Activated CD4-positive, alpha-beta T cell treated with anti-CD3 and anti-CD28 coated beads, Interleukin-2, Interleukin-6, amounts not matched to agents 100 ng/mL and 50 ng/mL, durations not matched to agents 16 hours and 8 hours (primary cell): ENCODE measurements at places on chromosomes 5 and 9.

- DNase-seq = no peak
These were observed 1.4 kb downstream of the ZMYND19 start for GRCh38 chr9:137588891-137589290.

DNA sequence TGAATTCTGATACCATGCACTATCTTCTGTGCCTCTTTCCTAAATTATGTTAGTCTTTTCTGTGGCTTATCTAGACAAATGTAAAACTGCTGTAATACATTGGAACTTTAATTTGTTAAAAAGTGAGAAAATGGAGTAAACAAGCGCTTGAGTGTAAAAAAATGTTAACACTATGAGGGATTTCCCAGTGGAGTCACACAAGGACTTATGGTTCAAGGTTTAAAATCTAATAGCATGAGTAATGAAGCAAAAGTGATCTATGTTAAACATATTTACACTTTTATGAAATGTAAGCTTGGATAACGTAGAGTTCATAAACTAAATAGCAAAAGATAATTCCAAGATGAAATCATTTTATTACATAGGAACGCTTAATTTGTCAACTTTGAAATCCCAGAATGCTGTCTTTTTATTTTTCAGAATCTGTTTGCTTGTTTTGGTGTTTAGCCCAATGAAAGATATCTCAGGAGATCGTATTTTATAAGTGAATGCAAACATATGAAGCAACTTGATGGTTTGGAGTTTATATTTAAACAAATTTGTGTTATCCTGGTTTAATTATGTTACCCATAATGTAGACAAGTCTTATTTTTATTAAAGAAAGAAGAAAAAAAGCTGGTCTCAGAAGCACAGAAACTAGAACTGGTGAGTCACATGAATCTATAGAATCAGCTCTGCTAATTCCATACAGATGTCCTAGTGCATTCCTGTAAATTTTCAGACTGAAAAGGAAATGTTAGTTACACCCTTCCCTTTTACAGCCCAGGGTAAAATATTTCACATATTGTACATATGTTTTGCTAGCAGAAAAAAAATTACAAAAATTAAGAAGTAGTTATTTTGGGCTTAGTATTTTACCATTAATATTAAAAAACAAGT is 34.2 kb upstream of the FBN2 start:
- no peak for DNase-seq

GRCh38 chr9:115008536-115009270 is 78.3 kb upstream of the TNFSF8 start:
- DNase-seq = peak; percentile 57

- no peak for DNase-seq
These were observed 145.3 kb downstream of the MLLT3 start for GRCh38 chr9:20476912-20477521.

DNA sequence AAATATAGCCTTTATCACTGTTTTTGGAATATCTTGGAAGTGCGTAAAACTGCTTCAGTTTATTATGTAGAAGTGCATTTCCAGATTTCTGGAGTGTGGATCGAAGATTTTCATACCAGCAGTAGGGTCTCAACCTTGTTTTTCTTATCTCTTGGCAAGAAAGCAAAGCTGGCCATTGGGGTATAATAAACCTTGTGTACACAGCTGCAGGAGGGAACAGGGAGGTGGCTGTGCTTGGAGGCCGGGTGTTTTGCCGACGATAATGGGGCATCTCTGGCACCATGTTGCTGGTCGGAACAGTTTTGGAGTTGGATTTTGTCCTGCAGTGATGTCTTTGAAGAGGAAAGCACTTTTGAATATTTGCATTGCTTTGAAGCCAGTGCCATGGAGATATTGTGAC is 308.8 kb upstream of the DMRT1 start:
- DNase-seq = no peak
